ENCODE measurements at places on chromosomes 12 and 14.

DNA sequence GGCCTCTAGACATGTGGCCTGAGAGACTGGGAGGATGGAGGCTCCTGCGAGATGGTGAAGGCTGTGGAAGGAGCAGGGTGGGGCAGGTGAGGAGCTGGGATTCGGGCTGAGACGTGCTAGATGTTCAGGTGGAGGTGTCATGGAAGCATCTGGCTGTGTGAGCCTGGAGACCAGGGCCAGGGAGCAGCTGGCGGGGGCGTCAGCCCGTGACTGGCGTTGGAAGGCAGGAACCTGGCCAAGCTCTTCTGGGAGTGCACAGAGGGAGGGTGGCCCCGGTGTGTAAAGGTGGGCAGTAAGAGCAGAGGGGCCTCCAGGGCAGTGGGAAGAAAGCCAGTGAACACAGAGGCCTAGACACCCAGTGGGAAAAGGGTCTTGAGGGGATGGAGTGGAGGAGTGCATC is 55.1 kb upstream of the RD3L start:
- DNase-seq, result no peak

- DNase-seq, result no peak
Observed at GRCh38 chr14:29321646-29322045, 555.1 kb downstream of the FOXG1 start.

GRCh38 chr12:13635709-13636108 is 345.7 kb downstream of the GRIN2B start:
- DNase-seq, result no peak

GRCh38 chr14:101861464-101861863 is 100.0 kb downstream of the PPP2R5C start:
- DNase-seq, result no peak

DNA sequence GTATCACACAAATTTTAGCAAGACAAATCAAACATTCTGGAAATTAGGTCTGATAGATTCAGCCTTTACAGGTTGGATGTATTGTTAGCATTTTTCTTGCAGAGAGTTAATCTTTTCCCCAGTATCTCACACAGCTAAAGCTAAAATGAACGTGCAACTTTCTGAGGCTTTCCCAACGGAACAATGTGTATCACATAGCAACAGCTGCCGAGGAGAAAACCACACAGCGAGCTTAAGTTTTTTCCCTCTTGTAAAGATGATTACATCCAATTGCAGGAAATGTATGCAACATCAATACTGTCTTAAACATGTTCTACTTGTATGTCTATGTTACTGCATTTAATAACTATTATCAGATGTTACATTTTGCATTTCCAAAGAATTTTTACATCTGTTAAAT is 182.2 kb downstream of the CCDC59 start:
- DNase-seq, result no peak

GRCh38 chr14:77133720-77134338 is 7.8 kb downstream of the ZDHHC22 start:
- DNase-seq, result peak; percentile 61

- no peak for DNase-seq
Observed at GRCh38 chr12:125161712-125162022, 96.4 kb downstream of the AACS start.

DNA sequence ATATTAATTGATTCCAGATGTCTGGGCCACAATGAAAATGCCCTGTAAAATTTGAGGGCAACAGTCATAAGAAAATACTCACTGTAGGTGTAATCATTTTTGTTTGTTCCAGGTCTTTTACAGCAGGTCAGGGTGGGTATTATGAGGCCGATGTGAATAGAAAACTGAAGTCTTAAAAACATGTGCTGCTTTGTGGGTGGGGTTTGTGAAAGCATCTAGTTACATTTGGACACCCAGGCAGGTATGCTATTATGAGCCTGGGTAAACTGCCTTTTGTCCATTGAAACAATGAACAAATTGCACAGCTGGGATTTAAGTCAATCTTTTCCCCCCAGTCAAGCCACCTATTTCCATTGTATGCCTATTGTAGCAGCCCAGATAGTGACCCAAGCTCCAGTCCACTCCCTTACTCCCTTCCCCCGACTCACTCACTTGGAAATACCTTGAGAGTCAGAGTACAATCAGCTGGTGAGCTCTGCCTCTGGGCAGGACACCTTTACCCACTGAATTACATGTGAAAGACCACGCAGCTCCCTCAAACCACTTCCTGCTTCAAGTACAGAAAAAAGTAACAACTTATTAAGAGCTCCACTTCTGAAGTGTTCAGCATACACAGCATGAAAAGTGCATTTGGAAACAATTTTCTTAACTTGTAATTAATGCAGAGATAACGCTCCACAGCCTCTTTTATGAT is 1.8 kb downstream of the IGF1 start:
- DNase-seq, result no peak

DNA sequence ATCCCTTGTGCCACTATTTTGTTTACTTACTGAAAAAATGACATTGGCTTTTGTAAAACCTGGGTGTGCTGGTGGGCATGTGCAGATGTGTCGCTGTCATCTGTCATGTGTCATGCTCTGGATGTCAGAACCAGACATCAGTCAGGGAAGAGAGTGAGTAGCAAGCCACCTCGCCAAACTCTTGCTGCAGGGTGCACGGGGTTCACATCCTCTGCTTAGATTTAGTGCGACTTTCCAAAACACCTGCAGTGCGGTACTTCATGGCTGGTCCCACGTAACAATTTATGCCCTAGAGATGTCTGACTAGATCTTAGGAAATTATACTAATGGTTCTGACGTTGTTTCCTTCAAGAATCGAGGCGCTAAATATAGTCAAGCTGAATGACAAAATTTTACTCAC is 106.7 kb downstream of the CRADD start:
- DNase-seq, result no peak

DNA sequence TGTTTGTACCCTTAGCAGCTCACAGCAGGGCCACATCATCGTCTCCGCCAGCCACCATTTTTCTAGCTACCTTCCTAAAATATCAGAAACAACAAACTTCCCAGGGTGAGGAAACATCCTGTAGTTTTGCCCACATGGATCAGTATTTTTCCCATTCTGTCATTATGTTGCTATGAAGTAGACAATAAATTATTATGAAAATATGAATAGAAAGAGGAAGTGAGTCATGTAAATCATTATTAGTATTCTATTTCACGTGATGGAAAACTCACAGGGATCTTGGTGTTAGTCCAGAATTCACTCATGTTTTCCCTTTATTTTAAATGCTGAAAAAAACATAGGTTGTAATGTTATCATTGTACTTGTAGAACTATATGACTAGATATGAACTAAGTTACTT is 319.4 kb downstream of the SYT1 start:
- no peak for DNase-seq

GRCh38 chr14:74504412-74504811 is 10.8 kb downstream of the ISCA2 start:
- no peak for DNase-seq

DNA sequence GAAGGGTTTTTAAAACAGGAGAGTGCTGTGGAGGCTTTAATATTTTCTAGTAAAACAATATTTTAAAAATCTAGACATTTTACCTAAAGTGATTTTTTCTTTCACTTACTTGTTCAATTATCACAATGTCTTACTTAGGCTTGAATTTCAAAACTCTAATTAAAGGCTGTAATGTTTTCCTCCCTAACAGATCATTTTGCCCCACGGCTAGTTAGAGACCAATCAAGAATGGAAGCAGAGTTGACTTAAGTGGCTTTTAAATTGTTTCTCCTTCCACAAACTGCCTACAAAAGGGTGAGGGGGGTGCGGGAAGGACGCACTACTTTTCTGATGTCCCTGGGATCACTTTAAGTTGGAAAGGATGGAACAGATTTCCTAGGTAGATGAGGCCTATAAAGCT is 9.5 kb upstream of the CFL2 start:
- no peak for DNase-seq

DNA sequence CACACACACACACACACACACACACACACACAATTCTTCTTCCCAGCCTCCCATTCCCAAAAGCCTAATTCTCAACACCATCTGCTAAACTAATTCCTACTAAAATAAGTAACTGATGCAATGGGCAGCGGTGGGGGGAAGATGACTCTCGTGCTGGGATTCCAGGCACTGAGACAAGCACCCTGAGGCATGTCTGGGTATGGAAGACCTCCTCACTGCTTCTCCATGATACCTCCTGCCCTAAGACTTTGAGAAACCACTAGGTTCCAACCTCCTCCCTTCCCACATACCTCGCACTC is 789 bp upstream of the VWF start:
- DNase-seq, result no peak

DNA sequence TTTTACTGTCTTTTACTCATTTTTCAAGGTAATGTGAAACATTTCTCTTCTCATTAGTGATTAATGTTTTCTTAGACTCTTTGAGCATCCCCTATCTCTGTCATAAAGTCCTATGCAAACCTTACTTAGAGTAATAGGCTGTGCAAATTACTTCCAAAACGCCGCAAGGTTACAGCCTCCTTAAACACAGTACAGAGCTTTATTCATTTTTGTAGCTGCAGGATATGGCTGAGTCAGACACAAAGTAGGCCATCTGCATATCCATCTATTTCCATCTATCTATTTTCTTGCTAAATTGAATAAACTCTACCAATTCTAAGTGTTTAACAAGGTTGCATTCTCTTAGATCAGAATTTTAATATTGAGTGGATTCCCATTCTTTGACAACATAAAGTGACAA is 335.6 kb upstream of the SLC16A7 start:
- no peak for DNase-seq

GRCh38 chr12:7832059-7832696 is 40.5 kb downstream of the SLC2A14 start:
- DNase-seq, result no peak

- DNase-seq, result no peak
Observed at GRCh38 chr12:538731-539539, 79.2 kb downstream of the B4GALNT3 start.

DNA sequence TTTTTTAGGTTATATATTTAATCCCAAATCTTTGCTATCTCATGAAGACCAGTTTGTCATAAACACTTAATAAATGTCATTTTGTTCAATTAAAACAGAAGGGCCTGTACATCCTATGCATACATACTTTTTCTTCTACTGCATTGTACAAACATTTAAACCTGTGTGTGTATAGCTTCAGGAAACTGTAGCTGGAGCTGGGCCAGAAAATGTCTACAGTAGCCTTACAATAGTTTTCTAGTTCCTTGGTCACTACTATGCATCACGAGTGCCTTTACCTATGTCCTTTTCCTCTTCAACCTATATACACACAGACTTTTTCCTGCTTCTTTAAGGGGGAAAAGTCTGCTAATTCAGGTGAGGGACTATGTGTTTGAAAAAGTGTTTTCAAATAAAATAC is 302.8 kb downstream of the PAWR start:
- DNase-seq, result no peak

GRCh38 chr12:9588749-9589148 is 19.0 kb downstream of the KLRB1 start:
- DNase-seq, result no peak

- no peak for DNase-seq
Observed at GRCh38 chr14:42229976-42230375, 623.3 kb downstream of the LRFN5 start.

DNA sequence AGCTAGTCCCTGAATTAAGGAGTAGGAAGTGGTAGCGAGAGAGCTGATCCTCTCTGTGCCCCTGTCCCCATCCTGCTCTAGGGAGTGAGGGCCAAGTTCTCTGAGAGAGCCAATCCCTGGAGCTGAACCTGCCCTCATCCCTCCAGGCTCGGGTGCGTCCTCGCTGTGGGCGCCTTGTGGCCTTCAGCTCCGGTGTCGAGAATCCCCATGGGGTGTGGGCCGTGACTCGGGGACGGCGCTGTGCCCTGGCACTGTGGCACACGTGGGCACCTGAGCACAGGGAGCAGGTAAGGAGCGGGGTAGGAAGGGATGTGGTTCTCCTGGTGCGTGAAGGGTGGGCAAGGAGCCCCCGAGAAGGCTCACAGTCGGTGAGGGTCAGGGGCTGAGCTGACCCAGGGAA is 1.9 kb upstream of the GNB3 start:
- DNase-seq, result no peak

- no peak for DNase-seq
Observed at GRCh38 chr14:38238878-38239277, 17.0 kb downstream of the CLEC14A start.

DNA sequence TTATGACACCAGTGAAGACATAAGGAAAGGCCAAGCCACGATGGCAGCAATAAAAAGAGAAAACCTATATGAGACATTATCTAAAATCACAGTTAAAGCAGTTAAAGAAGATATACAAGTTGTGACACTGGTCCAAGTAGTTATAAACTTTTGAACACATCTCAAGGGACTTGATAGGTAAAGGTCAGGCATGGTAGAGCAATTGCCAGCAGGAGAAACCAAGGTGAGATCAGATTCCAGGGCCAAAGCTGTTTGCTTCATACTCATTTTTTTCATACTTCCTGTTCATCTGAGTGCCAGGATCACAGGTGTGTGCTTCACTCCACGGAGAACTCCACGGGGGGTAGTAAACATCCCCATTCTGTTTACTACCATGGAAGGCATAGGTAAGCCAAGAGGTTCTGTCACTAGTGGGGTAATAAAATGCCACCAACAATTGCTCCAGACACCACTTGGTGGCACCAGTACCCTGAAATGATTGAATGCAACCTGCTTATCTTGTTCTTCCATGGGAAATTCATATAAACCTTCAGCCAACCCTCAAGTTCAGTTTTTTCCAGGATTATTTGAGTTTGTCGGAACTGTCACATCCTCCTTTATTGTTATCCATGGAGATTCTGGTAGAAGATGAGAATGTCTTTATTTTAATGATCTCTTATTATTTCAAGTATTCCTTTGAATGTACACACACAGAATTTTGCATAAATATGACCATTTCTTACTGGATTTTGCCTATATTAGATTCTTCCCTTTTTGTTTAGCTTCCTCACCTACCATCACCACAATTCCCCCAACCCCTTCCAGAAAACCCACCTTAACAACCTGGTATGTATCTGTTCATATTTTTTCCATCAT is 59.2 kb upstream of the TSPAN8 start:
- DNase-seq, result no peak

GRCh38 chr12:108643941-108644810 is 10.5 kb upstream of the SELPLG start:
- DNase-seq, result no peak

GRCh38 chr12:997505-997904 is 6.5 kb downstream of the ERC1 start:
- no peak for DNase-seq

DNA sequence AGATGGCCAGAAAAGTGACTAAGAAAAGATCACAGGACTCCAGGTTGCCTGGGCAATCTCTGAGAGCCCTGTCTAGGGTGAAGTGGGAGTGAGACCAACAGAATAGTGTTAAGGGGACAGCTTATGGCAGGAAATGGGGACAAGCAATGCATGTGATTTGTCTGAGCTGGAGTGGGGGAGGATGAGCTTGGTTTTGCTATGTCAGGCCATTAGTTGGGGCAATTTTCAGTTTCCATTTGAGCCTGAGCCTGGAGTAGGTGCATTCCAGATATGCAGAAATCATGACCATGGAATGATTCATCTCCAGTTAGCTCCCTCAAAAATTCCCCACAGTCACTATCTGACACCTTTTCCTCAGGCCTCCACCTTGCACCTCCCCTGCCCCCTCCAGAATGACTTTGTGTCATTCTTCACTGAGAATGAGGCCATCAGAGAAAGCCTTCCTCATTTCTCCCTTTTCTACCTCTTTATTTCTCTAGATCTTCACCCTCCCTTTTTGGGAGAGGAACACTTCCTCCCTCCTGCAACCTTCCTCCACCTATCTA is 150.9 kb upstream of the PLEKHG7 start:
- DNase-seq, result no peak
